RWPE2 (cell line): ENCODE measurements at places on chromosomes 12 and 14.
A peak's percentile ranks its signal among the peaks of the same experiment; 100 is the strongest.

DNA sequence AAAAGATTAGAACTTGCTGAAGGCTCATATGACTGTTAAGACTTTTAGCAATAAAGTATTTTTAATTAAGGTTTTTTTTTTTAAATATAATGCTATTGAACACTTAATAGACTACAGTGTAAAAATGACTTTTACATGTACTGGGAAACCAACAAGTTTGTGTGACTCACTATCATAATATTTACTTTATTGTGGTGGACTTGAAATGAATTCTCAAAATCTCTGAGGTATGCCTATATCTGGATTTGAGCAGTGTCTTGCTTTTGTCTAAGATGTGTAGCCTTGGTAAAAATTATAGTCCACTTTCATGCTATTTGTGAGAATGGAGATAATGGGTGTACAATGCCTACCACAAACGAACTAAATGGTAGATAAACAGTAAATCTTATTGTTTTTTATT lies 33.9 kb upstream of the NAV3 start:
- H3K27ac ChIP-seq, result no peak overlapping the region
- no peaks in the 10 kb centered on the region for H3K36me3 ChIP-seq
- no peaks in the 10 kb centered on the region for H3K27me3 ChIP-seq
- H3K4me3 ChIP-seq, result no peak overlapping the region
- no peak for DNase-seq

GRCh38 chr12:50147281-50147680 lies 19.9 kb downstream of the CERS5 start:
- no peaks in the 10 kb centered on the region for H3K4me1 ChIP-seq
- no peak overlapping the region for H3K27ac ChIP-seq
- H3K27me3 ChIP-seq, result no peaks in the 10 kb centered on the region
- peaks cover 18% of the 10 kb centered on the region for H3K36me3 ChIP-seq

- H3K27me3 ChIP-seq, result no peaks in the 10 kb centered on the region
- DNase-seq, result no peak
- peaks cover 19% of the 10 kb centered on the region for H3K4me1 ChIP-seq
- peaks cover 66% of the 10 kb centered on the region for H3K36me3 ChIP-seq
- peak overlapping the region; percentile 2 for H3K27ac ChIP-seq
- no peak overlapping the region for H3K4me3 ChIP-seq
Observed at GRCh38 chr14:39097159-39097558, 5.9 kb downstream of the SEC23A start.

GRCh38 chr14:43729143-43729542 lies 777.9 kb downstream of the FSCB start:
- H3K27ac ChIP-seq, result no peak overlapping the region
- H3K4me3 ChIP-seq, result no peak overlapping the region
- no peaks in the 10 kb centered on the region for H3K4me1 ChIP-seq
- DNase-seq, result no peak
- no peaks in the 10 kb centered on the region for H3K36me3 ChIP-seq

DNA sequence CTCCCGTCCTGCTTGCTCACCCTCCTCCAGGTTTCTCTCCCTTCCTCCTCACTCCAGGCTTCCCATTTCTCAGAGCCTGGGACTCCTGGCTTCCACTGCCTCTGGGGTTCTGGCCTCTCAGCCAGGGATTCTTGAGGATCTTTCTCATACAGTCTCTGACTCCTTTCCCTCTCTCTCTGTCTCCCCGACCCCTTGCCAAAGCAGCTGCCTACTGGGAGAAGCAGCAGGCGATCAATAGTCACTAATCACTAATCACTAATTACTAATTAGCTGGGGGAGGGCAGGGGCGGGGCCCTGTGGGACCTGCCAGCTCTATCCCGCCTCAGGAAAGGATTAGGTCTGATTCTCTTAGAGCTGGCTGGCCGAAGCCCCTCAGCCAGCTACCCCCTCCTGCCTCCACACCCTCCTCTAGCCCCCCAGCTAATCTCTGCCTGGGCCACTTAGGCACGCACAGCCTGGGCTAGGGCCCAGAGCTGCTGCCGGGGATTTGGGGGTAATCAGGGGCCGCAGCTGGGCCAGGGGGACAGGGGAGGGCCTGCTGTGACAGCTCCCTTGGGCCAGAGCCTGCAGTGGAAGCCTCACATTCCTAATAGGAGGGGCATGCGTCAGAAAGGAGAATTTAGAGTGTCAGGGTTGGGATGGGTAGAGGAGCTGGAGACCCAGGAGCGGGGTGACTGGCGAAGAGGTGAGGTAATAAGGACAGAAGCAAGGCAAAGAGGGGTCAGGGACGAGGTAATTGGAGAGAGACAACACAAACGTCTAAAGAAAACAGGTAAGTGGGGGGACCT lies 2.8 kb downstream of the NXPH4 start:
- no peak overlapping the region for H3K27ac ChIP-seq
- peaks cover 73% of the 10 kb centered on the region for H3K27me3 ChIP-seq
- H3K36me3 ChIP-seq, result no peaks in the 10 kb centered on the region
- no peaks in the 10 kb centered on the region for H3K4me1 ChIP-seq

DNA sequence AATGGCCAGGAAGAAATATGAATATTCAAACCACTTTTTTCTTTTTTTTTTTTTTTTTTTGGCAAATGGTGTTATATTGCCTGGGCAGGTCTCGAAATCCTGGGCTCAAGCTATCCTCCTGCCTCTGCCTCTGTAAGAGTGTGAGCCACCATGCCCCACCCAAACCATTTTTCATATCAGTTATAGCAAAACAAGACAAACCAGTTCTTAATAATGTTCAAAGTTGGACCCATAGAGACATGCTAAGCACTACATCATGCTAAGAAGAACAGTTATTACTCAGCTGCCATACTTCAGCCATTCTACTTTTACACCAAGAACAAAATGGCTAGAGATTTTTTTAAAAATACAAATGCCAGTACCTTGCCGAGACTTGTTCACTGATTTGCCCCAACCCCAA lies 25.5 kb downstream of the EIF2S1 start:
- DNase-seq, result no peak
- H3K4me3 ChIP-seq, result no peak overlapping the region

- H3K27me3 ChIP-seq, result no peaks in the 10 kb centered on the region
- no peak overlapping the region for H3K4me3 ChIP-seq
- H3K4me1 ChIP-seq, result no peaks in the 10 kb centered on the region
- H3K36me3 ChIP-seq, result no peaks in the 10 kb centered on the region
- no peak for DNase-seq
Observed at GRCh38 chr14:68651652-68652432, 141.0 kb downstream of the ZFP36L1 start.

- H3K4me3 ChIP-seq, result peak within 1 kb of the TSS; percentile 81
- no peaks in the 10 kb centered on the region for H3K27me3 ChIP-seq
- no peaks in the 10 kb centered on the region for H3K36me3 ChIP-seq
- peak within 1 kb of the TSS; percentile 46 for H3K27ac ChIP-seq
- peaks cover 3% of the 10 kb centered on the region for H3K4me1 ChIP-seq
Observed at GRCh38 chr12:131949431-131950181, at the start of gene EP400. EP400 (plus strand) TSS chr12:131949942; CDS start chr12:131960620, 10,678 bp downstream.

DNA sequence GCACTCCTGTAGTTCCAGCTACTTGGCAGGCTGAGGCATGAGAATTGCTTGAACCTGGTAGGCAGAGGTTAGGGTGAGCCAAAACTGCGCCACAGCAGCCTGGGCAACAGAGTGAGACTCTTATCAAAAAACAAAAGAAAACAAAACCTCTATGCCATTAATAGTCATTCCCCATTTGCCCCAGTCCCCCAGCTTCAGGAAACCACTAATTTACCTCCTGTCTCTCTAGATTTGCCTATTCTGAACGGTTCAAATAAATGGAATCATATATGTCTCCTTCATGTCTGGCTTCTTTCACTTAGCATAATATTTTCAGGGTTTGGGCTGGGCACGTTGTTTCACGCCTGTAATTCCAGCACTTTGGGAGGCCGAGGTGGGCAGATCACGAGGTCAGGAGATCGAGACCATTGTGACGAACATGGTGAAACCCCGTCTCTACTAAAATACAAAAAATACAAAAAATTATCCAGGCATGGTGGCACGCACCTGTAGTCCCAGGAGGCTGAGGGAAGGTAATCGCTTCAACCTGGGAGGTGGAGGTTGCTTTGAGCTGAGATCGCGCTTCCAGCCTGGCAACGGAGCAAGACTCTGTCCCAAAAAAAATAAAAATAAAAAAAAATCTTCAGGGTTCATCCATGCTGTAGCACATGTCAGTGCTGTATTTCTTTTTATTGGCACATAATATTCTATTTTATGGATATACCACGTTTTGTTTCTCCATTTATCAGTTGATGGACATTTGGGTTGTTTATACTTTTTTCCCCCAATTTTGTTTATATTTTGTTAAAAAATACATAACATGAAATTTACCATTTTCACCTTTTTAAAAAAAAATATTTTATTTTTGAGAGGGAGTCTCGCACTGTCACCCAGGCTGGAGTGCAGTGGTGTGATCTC lies 31.9 kb downstream of the KNTC1 start:
- no peak for DNase-seq
- no peaks in the 10 kb centered on the region for H3K27me3 ChIP-seq
- H3K27ac ChIP-seq, result no peak overlapping the region
- H3K36me3 ChIP-seq, result peaks cover 97% of the 10 kb centered on the region
- no peak overlapping the region for H3K4me3 ChIP-seq

GRCh38 chr14:90627478-90627877 lies 188.8 kb downstream of the TTC7B start:
- H3K27me3 ChIP-seq, result no peaks in the 10 kb centered on the region
- peaks cover 23% of the 10 kb centered on the region for H3K4me1 ChIP-seq
- no peak overlapping the region for H3K4me3 ChIP-seq
- no peak for DNase-seq
- no peak overlapping the region for H3K27ac ChIP-seq

DNA sequence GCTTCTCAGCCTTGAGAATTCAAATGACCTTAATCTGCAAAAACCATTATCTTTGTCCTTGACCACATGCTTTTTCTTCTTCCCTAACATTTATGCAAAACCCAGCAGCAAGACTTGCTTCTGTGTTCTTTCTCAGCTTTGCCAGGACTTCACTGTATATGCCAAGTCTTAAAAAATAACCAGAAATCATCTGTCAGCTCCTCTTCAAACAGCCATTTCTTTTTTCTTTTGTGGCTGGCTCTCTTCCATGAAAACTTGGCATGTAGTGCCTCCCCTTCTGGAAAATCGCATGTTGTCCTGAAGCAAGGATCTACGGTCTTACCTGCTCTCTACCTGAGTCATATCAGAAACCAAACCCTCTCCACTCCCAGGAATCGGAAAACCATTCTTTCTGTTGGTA lies 364.9 kb downstream of the RPS29 start:
- H3K4me3 ChIP-seq, result no peak overlapping the region
- no peak for DNase-seq
- no peaks in the 10 kb centered on the region for H3K36me3 ChIP-seq
- peaks cover 8% of the 10 kb centered on the region for H3K27me3 ChIP-seq
- no peak overlapping the region for H3K27ac ChIP-seq
- H3K4me1 ChIP-seq, result no peaks in the 10 kb centered on the region

- no peaks in the 10 kb centered on the region for H3K36me3 ChIP-seq
- peaks cover 18% of the 10 kb centered on the region for H3K27me3 ChIP-seq
- no peak overlapping the region for H3K4me3 ChIP-seq
- no peak for DNase-seq
- no peaks in the 10 kb centered on the region for H3K4me1 ChIP-seq
- no peak overlapping the region for H3K27ac ChIP-seq
Observed at GRCh38 chr14:71952381-71953363, 20.4 kb downstream of the RGS6 start.

DNA sequence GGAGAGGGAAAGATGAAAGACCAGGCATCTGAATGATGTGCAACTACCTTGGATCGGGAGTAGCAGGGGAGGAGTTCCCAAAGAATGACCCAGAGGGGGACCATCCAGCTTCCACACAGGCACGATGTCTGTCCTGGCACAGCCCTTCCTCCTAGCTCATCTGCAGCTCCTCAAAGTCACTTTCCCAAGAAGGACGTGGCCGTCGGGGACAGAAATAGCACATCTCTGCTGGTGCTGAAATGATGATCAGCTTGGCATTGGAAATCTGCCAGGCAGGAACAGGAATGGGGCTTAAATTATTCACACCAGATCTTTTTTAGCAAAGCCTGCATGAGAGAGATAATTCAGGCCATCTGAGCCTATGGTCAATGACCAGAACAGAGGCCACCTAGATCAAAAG lies 41.7 kb downstream of the TSPAN11 start:
- no peaks in the 10 kb centered on the region for H3K36me3 ChIP-seq
- no peaks in the 10 kb centered on the region for H3K4me1 ChIP-seq
- H3K27me3 ChIP-seq, result no peaks in the 10 kb centered on the region

GRCh38 chr12:45473636-45474035 lies 255.9 kb upstream of the ARID2 start:
- no peaks in the 10 kb centered on the region for H3K36me3 ChIP-seq
- H3K4me1 ChIP-seq, result no peaks in the 10 kb centered on the region
- no peak overlapping the region for H3K27ac ChIP-seq
- H3K4me3 ChIP-seq, result no peak overlapping the region
- no peak for DNase-seq
- H3K27me3 ChIP-seq, result no peaks in the 10 kb centered on the region

- H3K27ac ChIP-seq, result no peak overlapping the region
- no peak overlapping the region for H3K4me3 ChIP-seq
- H3K4me1 ChIP-seq, result no peaks in the 10 kb centered on the region
- no peaks in the 10 kb centered on the region for H3K27me3 ChIP-seq
- no peak for DNase-seq
- no peaks in the 10 kb centered on the region for H3K36me3 ChIP-seq
Observed at GRCh38 chr14:94158239-94158883, 15.8 kb upstream of the PPP4R4 start.

DNA sequence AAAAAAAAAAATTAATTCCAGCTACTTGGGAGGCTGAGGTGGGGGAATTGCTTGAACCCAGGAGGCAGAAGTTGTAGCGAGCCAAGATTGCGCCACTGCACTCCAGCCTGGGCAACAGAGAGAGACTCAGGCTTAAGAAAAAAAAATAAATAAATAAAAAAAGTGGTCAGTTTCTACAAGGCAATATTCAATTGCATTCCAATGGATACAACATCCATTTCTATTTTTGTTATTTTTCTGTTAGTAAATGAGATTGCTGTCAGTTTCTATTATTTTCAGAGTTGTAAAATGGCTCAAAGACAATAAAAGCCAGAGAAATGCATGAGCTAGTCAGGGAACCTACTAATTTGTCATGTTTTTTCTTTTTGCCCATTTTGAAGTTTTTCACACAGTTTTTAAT lies 119.2 kb downstream of the PDE3A start:
- H3K4me3 ChIP-seq, result no peak overlapping the region
- no peaks in the 10 kb centered on the region for H3K27me3 ChIP-seq
- no peaks in the 10 kb centered on the region for H3K36me3 ChIP-seq
- H3K27ac ChIP-seq, result no peak overlapping the region
